Fibroblast of lung (primary cell): ENCODE measurements at places on chromosomes 16 and 17. TPM values are rescaled to one million over a fixed set of nuclear protein-coding genes. Genes with fewer than 3 reads are reported as not detected.

Gene KIF18B
- total RNA-seq: under 0.01 and 0.99 TPM in 2 replicates

Gene RHBDL1
- 2.6 and 7.1 TPM in 2 replicates for total RNA-seq

Gene FKBP10
- 182 and 211 TPM in 2 replicates for total RNA-seq

Gene KCNAB3
- total RNA-seq: 0.26 and 0.33 TPM in 2 replicates

Gene TRIM37
- 43.7 and 55.3 TPM in 2 replicates for total RNA-seq

Gene SCNN1B
- total RNA-seq: not detected in 2 replicates

Gene CBLN1
- not detected in 2 replicates for total RNA-seq
